Right ventricle myocardium superior (tissue), 1 donor: ENCODE measurements at places on chromosomes 5 and 9. TPM values are rescaled to one million over a fixed set of nuclear protein-coding genes. Genes with fewer than 3 reads are reported as not detected.

NME5 gene
- total RNA-seq, result 4.9 TPM

RGS3 gene
- total RNA-seq, result 138 TPM

PPP2R2B gene
- 0.19 TPM for total RNA-seq

ANKRD20A1 gene
- 1.6 TPM for total RNA-seq

DAB2 gene
- 29.9 TPM for total RNA-seq

DNA sequence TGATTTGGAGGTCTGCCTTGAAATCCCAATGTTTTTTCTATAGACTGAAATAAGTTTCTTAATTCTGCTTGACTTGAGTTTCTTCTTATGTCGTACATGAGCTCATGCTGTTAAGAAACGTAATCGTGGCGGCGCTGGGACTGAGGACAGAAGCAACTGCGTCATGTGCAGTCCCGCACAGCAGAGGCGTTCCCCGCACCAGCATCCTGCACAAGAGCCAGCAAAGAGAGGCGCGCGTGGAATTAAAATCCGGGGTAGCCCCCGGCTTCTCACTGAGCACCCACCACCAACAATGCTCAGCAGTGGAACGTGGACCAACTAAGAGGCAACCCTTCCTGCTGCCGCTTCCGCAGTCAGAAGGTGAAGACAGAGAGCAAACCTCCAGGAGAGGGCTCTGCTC lies 496.2 kb upstream of the ADAMTS16 start:
- no peak for DNase-seq

- no peak for DNase-seq
Observed at GRCh38 chr5:89662499-89662898, 747.1 kb downstream of the CETN3 start.

- no peak for DNase-seq
Observed at GRCh38 chr5:58188262-58188651, 271.6 kb downstream of the PLK2 start.

- no peak for DNase-seq
Observed at GRCh38 chr9:18228101-18228500, 245.9 kb upstream of the ADAMTSL1 start.

- DNase-seq, result no peak
Observed at GRCh38 chr5:141208478-141208877, at the start of gene PCDHB12. Gene PCDHB12 (plus strand): TSS chr5:141208719. CDS start chr5:141208908, 189 bp downstream.

DNA sequence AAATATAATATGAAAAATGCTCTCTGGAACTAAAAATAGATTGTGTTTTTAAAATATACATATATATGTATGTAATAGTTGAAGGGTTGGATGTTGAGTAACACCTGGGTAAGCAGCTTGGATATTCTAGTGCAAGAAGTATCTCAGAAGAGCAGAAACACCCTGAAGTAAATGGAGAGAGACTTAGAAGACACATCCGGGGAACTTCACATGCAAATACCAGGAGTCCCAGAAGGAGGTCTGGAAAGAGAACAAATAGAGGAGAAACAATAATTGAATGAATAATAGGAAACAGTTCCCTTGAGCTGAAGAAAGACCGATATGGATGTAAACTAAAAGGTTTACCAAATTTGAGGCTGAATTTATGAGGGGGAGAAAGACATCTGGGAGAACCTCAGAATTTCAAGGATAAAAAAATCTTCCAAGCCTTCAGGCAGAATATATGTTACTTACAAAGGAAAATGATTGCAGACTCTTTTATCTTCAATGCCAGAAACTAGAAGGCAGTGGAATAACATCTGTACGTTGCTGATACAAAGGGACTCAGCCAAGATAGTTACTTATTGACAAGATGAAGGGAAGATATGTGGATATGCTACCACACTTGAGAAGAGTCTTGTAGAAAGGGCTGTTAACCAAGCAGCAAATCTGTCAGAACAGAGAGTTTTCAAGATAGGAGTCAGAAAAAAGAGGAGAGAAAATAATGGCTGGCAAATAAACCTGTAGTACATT lies 42.7 kb downstream of the HSDL2 start:
- DNase-seq, result no peak

GRCh38 chr5:137453483-137454080 lies 45.5 kb downstream of the SPOCK1 start:
- no peak for DNase-seq

GRCh38 chr9:127049581-127049980 lies 72.9 kb downstream of the ANGPTL2 start:
- DNase-seq, result no peak

- DNase-seq, result no peak
Observed at GRCh38 chr9:38048316-38048969, 20.6 kb downstream of the SHB start.

GRCh38 chr5:66517351-66517750 lies 78.8 kb upstream of the MAST4 start:
- no peak for DNase-seq
